ENCODE measurements at places on chromosomes 16 and 17. TPM values are rescaled to one million over a fixed set of nuclear protein-coding genes. Genes with fewer than 3 reads are reported as not detected.

DNAI2 gene
- not detected for total RNA-seq

CLEC16A gene
- 16.3 TPM for total RNA-seq

HLF gene
- 4.4 TPM for total RNA-seq

MAP3K3 gene
- total RNA-seq = 37.4 TPM

CSH2 gene
- total RNA-seq = not detected

GCSH gene
- 84.3 TPM for total RNA-seq

RNF112 gene
- 2.3 TPM for total RNA-seq

AARSD1 gene
- 18.9 TPM for total RNA-seq

HBQ1 gene
- total RNA-seq = 0.63 TPM

KRT32 gene
- total RNA-seq = 0.09 TPM

SOX8 gene
- 0.33 TPM for total RNA-seq

All from fibroblast of the aortic adventitia (primary cell).